ENCODE measurements at places on chromosomes 13 and 19.

DNA sequence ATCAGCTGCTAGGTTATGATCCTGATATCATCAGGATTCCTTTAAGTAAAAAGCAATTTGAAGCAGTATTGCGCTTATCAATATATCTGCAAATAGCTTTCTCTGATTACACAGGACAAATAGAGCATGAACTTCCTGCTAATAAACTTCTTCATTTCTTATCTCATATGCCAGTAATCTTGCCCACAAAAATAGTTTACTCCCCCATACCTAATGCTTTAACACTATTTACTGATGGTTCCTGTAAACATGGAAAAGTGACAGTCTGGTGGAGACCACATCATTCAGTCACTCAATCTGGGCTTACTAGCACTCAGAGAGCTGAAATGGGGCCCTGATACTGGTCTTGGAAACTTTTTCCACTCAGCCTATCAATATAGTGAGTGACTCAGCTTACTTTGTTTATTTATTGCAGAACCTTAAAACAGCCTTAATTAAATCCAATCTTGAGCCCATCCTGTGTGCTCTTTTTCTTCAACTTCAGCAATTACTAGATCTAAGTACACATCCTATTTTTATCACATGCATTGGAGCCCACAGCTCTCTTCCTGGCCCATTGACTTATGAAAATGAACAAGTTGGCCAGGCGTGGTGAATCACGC, 1464.3 kb downstream of the UQCRFS1 start:
- DNase-seq = no peak

- DNase-seq = no peak
These were observed 757 bp upstream of the CLEC11A start for GRCh38 chr19:50722201-50723013.

DNA sequence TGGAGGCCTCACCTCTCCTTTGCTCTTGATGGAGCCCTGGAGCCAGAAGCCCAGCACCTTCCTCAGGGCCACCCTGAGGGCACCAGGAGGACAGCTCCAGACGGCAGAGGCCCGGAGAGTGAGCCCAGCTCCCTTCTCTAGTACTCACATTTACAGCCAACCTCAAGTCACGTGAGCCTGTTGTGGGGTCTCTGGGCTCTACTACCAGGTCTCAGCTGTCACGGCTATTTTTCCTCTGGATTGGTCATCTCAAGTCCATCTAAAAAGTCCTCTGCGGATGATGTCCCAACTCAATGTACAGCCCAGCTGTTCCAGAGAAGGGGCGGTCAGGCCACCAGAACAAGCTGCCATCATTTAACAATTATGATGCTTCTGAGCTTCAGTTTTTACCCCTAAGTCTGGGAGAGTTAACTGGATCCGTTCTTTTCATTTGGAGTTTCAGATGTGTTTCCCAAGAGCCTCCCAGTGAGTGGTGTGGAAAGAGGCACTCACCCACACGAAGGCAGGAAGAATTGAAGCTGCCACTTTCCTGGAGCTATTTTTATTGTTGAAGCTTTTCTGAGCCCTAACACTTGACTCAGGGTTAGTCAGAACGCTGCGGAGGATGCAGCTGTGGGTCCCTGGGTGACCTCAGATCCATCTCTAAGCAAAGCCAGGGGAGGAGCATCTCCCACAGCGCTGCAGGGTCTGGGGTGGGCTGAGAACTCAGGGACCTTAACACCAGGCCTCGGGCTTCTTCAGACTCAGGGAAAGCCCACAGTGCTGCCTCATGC, 143.5 kb upstream of the UBL3 start:
- no peak for DNase-seq

- no peak for DNase-seq
These were observed 95.2 kb downstream of the USP12 start for GRCh38 chr13:27076421-27076820.

- DNase-seq = no peak
These were observed 154.8 kb downstream of the COG6 start for GRCh38 chr13:39810091-39810877.

- peak; percentile 31 for DNase-seq
These were observed 24.8 kb downstream of the SIAH3 start for GRCh38 chr13:45826731-45827130.

DNA sequence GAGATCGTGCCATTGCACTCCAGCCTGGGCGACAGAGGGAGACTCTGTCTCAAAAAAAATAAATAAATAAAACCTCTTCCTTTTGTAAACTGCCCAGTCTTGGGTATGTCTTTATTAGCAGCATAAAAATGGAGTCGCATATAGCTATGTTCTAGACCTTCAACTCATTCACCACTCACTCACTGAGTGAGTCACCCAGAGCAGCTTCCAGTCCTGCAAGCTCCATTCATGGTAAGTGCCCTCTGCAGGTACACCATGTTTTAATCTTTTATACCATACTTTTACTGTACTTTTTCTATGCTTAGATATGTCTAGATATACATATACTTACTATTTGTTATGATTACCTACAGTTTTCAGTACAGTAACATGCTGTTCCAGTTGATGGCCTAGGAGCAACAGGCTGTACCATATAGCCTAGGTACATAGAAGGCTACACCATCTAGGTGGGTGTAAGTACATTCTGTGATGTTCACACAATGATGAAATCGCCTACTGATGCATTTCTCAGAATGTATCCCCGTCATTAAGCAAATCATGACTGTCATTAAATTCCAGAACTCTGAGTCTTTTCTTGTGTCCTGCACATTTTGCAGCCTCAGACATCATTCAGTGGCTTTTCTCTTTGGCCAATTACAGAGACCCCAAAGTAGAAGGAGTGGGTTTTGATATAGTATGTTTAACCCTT, 13.7 kb upstream of the FARP1 start:
- peak; percentile 17 for DNase-seq

- DNase-seq = no peak
These were observed 444.5 kb upstream of the GPC6 start for GRCh38 chr13:92781965-92782690.

GRCh38 chr13:44305917-44306370, 67.7 kb upstream of the SERP2 start:
- DNase-seq = no peak

- DNase-seq = no peak
These were observed 143.1 kb downstream of the ZNF737 start for GRCh38 chr19:20422216-20423205.

DNA sequence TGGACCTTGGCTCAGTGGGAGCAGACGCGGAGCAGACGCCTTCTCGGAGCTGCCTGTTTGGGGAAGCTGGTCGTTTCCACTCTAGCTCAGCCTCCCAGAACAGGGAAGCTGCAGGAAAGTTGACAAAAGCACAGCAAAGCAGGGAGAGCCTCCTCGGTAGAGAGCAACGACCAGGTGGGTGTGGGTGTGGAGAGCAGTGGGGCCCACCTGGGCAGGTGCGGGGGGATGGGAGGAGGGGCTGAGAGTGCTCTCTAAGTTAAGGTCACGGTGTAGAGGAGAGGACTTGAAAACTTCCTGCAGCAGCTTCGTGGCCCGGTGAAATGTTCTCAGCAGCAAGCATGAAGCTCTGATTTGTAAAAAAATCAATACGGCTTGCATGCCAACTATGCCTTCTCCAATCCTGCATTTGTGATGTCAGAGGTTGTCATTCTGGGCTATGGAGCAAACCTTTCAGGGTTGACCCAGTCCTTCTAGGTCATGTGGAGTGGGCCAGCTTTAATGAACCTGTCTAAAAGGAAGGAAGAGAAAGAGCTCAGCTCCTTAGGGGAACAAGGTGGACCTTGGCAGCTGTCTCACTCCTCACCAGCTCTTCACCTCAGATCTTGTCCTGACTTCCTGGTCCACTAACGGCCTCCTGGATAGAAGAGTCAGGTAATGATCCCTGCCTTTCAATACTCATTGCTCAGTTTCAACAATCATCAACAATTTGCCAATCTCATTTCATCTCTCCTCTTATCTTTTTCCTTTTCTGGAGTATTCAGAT, 85.8 kb upstream of the UBL3 start:
- DNase-seq = peak; percentile 53

- DNase-seq = peak; percentile 33
These were observed 101.7 kb downstream of the TNFRSF19 start for GRCh38 chr13:23671897-23672296.

GRCh38 chr19:16477311-16477710, 5.5 kb upstream of the EPS15L1 start:
- DNase-seq = no peak

DNA sequence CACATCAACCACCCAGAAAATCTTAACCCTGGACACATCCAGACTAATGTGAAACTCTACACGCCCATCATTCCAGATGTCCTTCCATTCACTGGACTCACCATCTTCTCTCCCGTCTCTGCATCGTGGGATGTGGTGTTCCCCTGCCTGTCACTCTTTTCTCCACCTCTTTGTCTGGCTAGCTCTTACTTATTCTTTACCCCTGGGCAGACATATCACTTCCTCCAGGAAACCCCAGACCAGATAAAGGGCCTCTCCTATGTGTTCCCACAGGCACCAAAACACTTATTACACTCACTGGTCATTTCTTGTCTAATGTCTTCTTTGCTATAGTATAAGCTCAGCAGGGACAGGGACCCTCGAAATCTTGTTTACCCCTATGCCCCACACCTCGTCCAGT, 109.3 kb upstream of the IPO5 start:
- no peak for DNase-seq

- DNase-seq = no peak
These were observed 15.9 kb upstream of the EPHX3 start for GRCh38 chr19:15248106-15248505.

- DNase-seq = no peak
These were observed 1.3 kb downstream of the CDX2 start for GRCh38 chr13:27967736-27968315.

- peak; percentile 64 for DNase-seq
These were observed 9.7 kb downstream of the CTU1 start for GRCh38 chr19:51098365-51099046.

DNA sequence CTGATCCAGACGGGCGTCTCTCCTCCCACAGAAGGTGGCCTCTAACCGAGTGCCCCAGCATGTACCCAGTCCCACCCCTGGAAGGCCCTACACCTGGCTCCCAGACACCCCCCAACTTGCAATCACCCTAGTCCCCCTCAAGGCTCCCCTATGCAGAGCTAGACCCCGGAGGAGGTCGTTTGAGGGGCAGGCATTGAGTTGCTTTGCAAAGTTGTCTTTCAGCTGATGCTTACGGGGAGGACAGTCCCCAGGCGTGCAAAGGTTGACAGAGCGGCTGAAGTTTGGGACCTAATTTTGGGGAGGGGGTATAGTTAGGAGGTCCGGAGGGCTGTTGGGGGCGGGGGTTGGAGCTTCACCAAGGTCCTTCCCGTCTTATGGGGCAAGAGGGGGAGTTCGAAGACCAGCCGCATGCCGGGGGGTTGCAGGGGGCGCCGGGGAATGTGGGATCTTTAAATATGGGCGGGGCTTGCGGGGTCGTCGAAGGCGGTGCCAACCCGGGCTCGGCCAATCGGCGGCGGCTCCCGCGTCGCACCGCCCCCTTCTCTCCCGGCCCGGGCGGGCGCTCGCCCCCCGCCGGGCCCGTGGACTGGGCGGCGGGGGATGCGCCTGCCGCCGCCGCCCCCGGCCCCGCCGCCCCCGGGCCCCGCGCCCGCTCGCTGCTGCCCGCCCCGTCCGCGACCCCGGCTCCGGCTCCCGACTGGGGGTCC, at the start of gene KCNN1:
Gene KCNN1, plus strand, starts transcription at position 558 of the 707 bp plus-strand sequence. CDS start 6,782 bp downstream, outside the sequence.
- no peak for DNase-seq

- DNase-seq = no peak
These were observed 135.1 kb downstream of the FREM2 start for GRCh38 chr13:38821770-38822551.

GRCh38 chr13:26910754-26911465, 150.3 kb upstream of the GPR12 start:
- no peak for DNase-seq

GRCh38 chr13:33069365-33069764, 53.1 kb downstream of the KL start:
- peak; percentile 36 for DNase-seq

DNA sequence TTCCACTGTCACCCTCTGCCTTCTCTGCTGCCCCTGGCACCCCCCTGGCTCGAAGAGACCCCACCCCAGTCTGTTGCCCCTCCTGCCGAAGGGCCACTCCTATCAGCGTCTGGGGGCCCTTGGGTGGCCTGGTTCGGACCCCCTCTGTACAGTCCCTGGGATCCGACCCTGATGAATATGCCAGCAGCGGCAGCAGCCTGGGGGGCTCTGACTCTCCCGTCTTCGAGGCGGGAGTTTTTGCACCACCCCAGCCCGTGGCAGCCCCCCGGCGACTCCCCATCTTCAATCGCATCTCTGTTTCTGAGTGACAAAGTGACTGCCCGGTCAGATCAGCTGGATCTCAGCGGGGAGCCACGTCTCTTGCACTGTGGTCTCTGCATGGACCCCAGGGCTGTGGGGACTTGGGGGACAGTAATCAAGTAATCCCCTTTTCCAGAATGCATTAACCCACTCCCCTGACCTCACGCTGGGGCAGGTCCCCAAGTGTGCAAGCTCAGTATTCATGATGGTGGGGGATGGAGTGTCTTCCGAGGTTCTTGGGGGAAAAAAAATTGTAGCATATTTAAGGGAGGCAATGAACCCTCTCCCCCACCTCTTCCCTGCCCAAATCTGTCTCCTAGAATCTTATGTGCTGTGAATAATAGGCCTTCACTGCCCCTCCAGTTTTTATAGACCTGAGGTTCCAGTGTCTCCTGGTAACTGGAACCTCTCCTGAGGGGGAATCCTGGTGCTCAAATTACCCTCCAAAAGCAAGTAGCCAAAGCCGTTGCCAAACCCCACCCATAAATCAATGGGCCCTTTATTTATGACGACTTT, 2.0 kb downstream of the ZFP36 start:
- DNase-seq = peak; percentile 62

DNA sequence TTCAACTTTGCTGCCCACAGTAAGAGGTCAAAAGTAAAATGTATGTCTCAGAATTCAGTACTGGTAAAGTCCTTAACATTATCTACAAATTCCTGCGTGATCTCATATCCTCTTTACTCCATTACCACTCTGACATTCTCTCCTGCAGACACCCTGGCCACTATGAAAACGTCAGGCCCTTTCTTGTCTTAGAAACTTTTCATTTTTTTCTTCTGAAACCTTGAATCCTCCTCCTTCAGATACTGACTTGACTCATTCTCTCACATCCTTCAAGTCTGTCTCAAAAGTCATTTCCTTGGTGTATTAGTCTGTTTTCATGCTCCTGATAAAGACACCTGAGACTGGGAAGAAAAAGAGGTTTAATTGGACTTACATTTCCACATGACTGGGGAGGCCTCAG, 262.3 kb downstream of the POU4F1 start:
- DNase-seq = no peak

GRCh38 chr19:52938761-52939160, 15.5 kb upstream of the ZNF888 start:
- no peak for DNase-seq

- DNase-seq = peak; percentile 94
These were observed 19.2 kb downstream of the RCN3 start for GRCh38 chr19:49546825-49547565.

- DNase-seq = peak; percentile 55
These were observed at the start of gene ERICH6B for GRCh38 chr13:45615501-45616101. TSS of gene ERICH6B (minus strand) at chr13:45615739. CDS start at chr13:45597005, 18,734 bp downstream.

Data from suppressor macrophage treated with lipopolysaccharide for 1 hour (primary cell).